ENCODE measurements at places on chromosomes 5 and 9. TPM values are rescaled to one million over a fixed set of nuclear protein-coding genes. Genes with fewer than 3 reads are reported as not detected.

DNA sequence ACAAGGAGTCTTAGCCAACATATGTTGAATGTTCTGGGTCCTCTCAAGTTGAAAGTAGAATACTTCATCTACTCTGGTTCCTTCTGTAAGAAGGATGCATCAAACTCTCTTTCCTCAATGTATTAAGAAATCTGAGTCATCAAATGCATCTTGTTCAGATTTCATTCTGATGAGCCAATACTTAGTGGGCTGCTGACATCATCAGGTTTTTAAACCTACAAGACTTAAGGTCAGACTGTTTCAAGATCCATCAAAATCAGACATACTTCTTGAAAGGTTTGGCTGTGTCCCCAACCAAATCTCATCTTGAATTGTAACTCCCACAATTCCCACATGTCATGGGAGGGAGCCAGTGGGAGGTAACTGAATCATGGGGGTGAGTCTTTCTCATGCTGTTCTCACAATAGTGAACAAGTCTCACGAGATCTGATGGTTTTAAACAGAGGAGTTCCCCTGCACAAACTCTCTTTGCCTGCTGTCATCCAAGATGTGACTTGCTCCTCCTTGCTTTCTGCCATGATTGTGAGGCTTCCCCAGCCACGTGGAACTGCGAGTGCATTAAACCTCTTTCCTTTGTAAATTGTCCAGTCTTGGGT lies 168.8 kb downstream of the RAPGEF6 start:
- H3K4me3 ChIP-seq, result no peak overlapping the region
- no peak for DNase-seq
- H3K36me3 ChIP-seq, result no peaks in the 10 kb centered on the region
- H3K27me3 ChIP-seq, result no peaks in the 10 kb centered on the region

GADD45G gene
- total RNA-seq, result 37.8 TPM

ADAMTS13 gene
- 0.82 TPM for total RNA-seq

GABRA6 gene
- total RNA-seq, result not detected

Measured in sigmoid colon (tissue), 7 donors.